Upper lobe of right lung (tissue), 1 donor: ENCODE measurements at places on chromosomes 3 and 15. TPM values are rescaled to one million over a fixed set of nuclear protein-coding genes. Genes with fewer than 3 reads are reported as not detected.

GRCh38 chr3:151391720-151392119 lies 7.2 kb upstream of the P2RY12 start:
- DNase-seq = no peak

NMNAT3 gene
- total RNA-seq = 4.6 TPM

DNA sequence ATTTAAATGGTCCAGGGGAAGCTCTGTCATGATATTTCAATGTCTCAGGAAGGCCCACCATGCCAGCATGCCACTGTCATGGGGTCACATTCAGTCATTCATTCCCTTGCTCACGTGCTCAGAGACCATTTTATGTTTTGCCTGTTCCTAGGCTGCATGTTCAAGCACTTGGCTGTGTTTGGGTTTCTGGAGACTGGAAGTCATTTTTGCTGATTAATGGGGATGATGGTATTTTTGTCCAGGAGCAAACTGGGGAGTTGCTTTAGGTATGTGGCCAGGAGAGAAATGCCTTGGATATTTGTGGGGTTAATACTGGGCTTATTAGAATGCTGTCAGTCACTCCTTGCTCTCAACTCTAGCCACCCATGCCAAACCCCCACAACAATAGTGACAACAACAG lies 303.5 kb downstream of the PTPRG start:
- DNase-seq = no peak

GRCh38 chr3:196232154-196232881 lies 16.0 kb downstream of the SLC51A start:
- DNase-seq = no peak

DNA sequence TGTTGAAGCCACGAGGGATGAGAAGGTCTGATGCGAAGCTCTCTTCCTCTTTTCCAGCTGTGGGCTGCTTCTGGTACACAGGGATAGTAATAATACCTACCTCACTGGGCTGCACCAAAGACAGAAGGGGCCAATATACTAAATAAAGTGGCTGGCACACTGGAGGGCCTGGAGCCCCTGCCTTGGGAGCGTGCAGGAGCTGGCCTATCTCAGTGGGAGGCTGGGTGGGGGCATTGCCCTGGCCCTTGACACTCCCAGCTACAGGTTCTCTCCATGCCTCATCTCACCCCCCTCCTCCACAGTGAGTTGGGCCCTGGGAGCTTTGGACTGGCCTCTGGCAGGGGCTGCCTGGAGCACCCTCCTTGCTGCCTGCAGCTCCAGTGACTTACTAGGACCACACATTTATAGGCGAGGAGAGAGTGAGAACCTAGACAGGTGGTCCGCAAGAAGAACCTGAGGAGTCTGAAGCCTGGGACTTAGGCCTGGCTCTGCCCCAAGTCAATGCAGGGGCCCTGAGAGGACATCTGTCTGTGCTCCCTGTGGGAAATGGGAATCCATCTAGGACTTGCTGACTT lies 1.6 kb downstream of the NOX5 start:
- no peak for DNase-seq

- no peak for DNase-seq
Observed at GRCh38 chr3:188207941-188208515, 54.1 kb downstream of the LPP start.
